Endodermal cell (in vitro differentiated cells): ENCODE measurements at places on chromosomes 13 and 19. TPM values are rescaled to one million over a fixed set of nuclear protein-coding genes. Genes with fewer than 3 reads are reported as not detected.

DNA sequence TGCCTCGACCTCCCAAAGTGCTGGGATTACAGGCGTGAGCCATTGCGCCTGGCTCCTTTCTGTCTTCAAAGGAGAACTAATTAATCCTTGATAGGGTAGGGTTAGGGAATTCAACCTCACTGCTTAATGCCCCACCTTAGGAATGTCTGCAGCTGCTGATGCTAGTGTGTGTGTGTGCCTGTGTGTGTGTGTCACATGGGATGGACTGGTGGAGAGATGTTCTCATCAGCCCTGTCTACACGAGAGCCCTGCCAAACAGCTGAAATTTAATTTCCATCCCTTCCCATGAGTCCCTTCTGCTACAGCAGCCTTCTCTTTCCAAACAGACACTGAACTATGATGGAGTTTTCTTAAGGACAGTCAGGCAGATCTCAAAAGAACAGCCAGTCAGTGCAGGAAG, 46.5 kb upstream of the CLDN10 start:
- DNase-seq = no peak

GRCh38 chr19:41535029-41535622, 40.8 kb upstream of the CEACAM21 start:
- no peak for DNase-seq

- peak; percentile 59 for DNase-seq
Measured at GRCh38 chr19:45972081-45972946, 1.4 kb downstream of the NOVA2 start.

GRCh38 chr19:37983153-37983552, 76.1 kb downstream of the SIPA1L3 start:
- DNase-seq = no peak

- no peak for DNase-seq
Measured at GRCh38 chr13:76730220-76730619, 156.0 kb downstream of the KCTD12 start.

DNA sequence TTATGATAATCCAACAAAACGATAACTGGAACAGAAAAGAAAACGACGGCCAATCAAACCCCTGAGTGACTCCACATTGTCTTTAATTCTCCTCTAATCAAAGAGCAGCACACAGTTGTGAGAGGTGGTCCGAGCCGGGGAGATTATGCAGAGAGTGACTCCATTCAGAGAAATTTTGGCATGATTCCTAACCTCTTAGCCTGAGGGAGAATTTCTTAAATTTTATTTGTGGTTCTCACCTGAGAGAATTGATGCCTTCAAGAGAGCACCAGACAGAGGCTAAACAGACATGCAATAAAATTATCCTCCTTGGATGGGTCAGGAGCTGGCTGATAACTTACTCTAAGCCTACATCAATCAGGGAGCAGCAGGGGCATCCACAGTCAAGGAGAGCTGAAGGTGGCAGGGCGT, 310.0 kb upstream of the KLF12 start:
- DNase-seq = no peak

DNA sequence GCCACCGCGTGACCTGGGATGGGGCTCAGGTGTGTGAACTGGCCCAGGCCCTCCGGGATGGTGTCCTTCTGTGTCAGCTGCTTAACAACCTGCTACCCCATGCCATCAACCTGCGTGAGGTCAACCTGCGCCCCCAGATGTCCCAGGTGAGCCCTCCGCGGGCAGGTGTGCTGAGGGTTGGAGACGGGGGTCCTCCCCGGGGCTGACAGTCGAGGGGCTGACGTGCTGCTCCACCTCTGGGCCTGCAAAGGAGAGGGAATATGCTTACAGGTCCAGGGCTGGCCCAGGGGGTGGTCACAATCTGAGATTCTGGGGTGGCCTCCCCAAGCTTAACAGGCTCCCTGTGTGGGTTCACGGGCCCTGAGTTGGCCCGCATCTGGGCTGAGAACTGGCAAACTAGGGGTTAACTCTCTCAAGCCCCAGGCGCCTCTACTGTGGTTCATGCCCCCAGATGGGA, 386 bp downstream of the VAV1 start:
- no peak for DNase-seq

DNA sequence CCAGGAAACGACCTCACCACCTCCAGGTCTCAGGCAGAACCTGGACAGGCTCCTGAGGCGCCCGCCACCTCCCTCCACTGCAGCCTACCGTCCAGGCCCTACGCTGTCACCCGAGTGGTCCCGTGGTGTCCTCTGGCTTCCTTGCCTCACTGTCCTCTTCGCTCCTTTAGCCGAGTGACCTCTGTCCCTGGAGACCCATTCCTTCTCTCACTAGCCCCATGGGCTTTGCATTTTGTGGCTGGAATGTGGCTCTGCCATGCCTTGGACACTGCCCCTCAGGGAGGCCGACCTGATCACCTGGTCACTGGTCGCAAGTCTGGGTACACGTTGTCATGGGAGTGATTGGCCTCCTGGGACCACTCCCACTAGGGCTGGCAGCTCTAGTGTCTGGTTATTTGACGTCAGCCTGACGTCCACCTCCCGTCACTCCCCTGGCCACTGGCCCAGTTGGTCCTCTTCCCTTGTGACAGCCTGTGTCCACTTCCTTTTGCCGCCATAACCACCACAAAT, 17.9 kb downstream of the SLC25A42 start:
- no peak for DNase-seq

DNA sequence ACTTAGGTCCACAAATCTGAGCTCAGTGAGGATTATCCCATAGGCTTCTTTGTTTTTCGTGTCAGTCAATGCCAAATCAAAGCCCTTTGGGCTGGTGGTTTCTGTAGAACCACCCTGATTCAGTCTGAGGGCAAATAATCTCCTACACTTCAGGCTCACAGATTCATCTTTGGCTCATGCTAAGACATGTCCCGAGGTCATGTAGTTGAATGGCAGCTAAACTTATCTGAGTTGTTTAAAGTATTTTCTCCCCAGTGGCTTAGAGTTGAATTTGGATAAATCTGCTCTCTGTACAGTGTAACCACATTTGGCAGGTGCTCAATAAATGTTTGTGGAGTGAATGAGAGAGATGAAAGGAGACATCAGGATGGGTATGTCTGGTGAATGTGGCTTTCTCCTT, 13.1 kb upstream of the SLC25A42 start:
- DNase-seq = no peak

GRCh38 chr19:2428756-2429711, 1.6 kb upstream of the TIMM13 start:
- DNase-seq = peak; percentile 74

GRCh38 chr13:25844559-25845434, 207.0 kb downstream of the SHISA2 start:
- no peak for DNase-seq

DNA sequence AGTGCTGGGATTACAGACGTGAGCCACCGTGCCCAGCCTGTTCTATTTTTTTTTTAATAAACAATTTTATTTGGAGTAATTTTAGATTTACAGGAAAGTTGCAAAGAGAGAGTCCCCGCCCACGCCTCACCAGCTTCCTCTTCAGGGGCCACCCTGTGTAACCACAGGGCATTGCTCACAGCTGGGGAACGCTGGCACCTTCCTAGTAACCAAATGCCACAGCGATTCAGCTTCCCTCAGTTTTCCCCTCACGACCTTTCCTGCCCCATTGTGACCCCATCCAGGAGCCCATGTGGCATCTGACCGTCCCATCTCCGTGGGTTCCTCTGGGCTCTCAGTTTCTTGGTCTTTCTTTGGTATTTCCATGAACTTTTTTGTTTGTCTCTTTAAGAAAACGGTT, 83.9 kb downstream of the GNG7 start:
- DNase-seq = no peak

DNA sequence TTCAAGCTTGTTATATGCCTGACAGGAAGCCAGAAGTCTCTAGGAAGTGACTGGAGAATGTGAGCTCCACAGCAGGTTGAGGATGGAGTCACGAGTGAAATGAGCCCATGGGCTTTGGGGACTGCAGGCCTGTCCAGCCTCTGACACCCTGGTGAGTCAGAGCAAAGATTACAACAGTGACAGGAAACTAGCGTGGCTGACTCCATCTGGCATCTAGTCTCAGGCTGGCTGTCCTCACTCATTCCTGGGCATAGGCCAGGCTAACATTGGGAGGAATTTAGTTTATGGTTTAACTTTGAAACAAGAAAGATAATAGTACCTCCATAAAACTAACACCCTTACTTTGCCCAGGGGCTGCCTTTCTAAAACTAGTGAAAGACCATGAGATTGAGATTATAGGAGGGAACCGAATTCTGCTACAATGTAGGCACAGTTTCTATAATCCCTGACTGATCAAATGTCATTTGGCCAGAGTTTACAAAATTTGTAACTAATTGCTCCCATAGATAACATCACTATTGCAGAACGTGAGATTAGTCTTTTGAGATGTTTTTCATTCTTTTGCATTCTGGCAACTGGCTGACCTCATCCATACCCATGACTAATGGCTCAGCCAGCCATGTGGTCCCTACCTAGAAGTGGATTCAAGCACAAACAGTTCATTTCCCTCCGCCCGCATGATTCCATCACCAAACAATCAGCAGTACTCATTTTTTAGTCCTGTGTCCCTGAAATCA, 28.4 kb downstream of the PSG1 start:
- no peak for DNase-seq

GRCh38 chr13:70310396-70311119, 202.3 kb upstream of the KLHL1 start:
- peak; percentile 66 for DNase-seq

DNA sequence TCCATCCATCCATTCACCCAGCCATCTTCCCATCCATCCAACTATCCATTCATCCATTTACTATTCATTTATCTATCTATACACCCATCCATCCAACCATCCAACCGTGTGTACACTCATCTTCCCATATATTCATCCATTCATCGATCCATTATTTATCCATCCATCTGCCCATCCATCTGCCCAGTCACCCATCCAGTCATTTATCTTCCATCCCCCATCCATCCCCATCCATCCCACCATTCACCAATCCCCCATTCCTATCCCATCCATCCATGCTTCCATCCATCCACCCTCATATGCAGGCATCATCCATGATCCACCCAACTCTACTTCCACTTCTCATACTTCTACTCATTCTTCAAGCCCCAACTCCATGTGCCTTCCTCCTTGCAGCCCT, 14.0 kb upstream of the HOMER3 start:
- DNase-seq = no peak

- DNase-seq = no peak
Measured at GRCh38 chr13:101455863-101456262, 3.4 kb downstream of the ITGBL1 start.

Gene MICOS13
- 26.3 and 30.5 TPM in 2 replicates for total RNA-seq

Gene PGLYRP1
- not detected in 2 replicates for total RNA-seq

Gene CRB3
- 42.9 and 50.9 TPM in 2 replicates for total RNA-seq

Gene DIS3
- 32.9 and 34.6 TPM in 2 replicates for total RNA-seq

Gene NECTIN2
- total RNA-seq = 254 and 260 TPM in 2 replicates

Gene ACP5
- total RNA-seq = 3.7 and 3.8 TPM in 2 replicates

Gene ADGRE2
- 0.07 to 0.75 TPM (median 0.59 TPM) in 3 replicates for total RNA-seq

Gene NFILZ
- total RNA-seq = not detected in 3 replicates

Gene CRX
- 0.44 to 10.2 TPM (median 0.74 TPM) in 3 replicates for total RNA-seq

Gene C19orf25
- 27.1 to 51.1 TPM (median 48.6 TPM) in 3 replicates for total RNA-seq

Gene CLEC17A
- not detected in 2 replicates for total RNA-seq

Gene KDELR1
- 227 and 231 TPM in 2 replicates for total RNA-seq

Gene ZNF724
- 50.0 to 62.1 TPM (median 61.3 TPM) in 3 replicates for total RNA-seq

Gene FPR3
- total RNA-seq = not detected in 3 replicates

Gene KLK3
- not detected in 2 replicates for total RNA-seq

Gene ZNF626
- total RNA-seq = 25.1 and 29.6 TPM in 2 replicates
